Tibial artery (tissue), 4 donors: ENCODE measurements at places on chromosomes 5 and 9.

GRCh38 chr5:102089883-102090282 lies 206.2 kb downstream of the SLCO4C1 start:
- DNase-seq: no peak

DNA sequence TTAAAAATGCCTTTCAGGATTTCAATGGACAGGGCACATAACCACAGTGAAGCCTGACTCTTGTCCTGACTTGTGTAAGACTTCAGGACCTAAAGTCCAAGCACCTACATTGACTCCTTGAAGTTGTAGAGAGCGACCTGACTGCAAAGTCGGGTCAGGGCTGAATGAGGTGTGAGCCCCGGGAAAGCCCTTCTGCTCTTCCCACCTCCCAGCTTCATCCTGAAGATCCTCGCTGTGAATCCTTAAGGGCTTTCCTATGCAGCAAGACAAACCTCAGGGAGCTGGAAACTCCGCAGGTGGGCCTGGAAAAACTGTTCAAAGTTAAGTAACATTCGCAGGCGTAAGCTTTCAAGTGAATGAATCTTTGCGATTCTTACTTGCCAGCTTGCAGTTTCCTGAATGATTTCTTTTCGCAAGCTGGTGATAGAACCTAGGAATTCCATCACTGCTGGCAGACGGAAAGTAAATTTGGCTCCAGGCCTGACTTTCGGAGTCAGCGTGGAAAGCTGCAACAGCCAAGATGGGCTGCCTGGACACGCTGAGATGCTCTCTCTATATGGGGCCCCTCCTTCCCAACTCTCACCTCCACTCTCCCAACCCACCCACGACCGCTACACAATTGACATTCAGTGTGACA lies 10.9 kb downstream of the SEMA5A start:
- DNase-seq: no peak

- no peak for DNase-seq
Measured at GRCh38 chr5:58629271-58630159, 46.6 kb downstream of the RAB3C start.

DNA sequence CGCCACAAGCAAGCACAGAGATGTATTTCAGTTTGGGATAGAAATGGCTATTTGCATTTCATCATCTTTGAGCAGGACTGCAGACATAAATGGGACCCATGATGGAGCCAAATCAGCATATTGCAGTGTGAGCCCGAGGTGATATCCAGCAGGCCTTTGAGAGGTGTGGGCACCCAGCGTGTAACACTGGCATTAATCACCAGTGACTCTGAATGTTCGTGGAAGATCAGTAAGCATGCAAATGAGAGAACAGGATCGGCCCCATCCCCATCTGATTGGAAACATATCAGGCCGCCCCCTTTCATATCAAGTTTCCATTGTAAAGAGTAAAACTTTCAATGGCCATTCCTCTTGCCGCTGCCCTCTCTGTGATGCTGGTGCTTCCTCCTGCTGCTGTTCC lies 84.0 kb downstream of the GTF3C4 start:
- no peak for DNase-seq

- DNase-seq: no peak
Measured at GRCh38 chr9:33430942-33431341, 16.5 kb downstream of the AQP3 start.

- no peak for DNase-seq
Measured at GRCh38 chr9:135994501-135995192, 33.5 kb upstream of the UBAC1 start.

- no peak for DNase-seq
Measured at GRCh38 chr5:10736808-10737207, 24.2 kb downstream of the DAP start.

DNA sequence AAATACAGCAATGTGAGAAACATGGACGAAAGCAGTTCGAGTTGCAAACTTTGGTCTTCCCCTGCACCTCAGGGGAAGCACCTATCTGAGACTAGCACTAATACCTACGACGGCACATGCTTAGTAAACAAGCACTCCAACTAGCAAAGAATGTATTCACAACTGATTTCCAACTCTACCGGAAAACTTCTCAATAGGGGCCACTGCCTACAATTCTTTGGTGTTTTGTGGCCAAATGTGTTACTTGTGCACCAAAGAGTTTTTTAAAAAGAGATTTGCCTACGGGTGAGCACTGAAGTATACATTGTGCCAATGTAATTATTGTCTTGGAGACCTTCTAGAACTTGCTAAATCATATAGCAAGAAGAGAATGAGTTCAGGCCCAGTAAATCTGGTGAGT lies 12.2 kb downstream of the ENC1 start:
- DNase-seq: no peak

DNA sequence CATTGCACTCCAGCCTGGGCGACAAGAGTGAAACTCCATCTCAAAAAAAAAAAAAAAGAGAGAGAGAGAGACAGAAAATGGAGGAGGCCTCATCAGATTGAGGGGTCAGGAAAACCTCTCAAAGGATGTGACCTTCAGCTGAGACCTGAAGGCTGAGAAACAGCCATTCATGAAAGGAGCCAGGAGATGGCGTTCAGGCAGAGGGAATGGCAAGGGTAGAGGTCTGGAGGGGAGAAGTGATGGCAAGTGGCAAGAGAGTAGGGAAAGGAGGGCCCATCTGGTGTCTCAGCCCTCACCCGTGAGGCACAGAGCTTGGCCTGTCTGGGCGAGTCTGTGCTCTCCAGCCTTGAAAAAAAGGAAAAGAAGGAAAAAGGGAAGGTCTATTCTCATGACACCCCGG lies 17.0 kb downstream of the CAMK2A start:
- no peak for DNase-seq

DNA sequence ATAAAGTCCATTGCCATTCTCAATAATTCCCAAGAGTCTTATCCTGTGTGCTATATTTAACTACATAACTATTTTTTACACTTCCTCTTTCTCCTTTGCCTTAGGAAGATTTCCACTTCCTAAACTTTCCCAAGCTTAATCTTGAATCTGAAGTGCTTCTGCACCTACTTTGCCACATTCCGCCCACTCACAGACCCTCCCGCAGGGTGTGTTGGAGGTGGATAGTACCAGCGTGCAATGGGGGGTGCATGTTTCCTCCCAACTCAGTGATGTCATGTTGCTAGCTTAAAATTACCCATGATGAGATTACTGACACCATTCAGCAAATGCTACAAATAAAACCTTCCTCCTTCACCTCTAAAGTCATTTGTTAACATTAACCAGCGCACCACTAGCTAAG lies 460.2 kb downstream of the NR2F1-AS1 start:
- DNase-seq: no peak

- DNase-seq: no peak
Measured at GRCh38 chr5:114097570-114097969, 264.3 kb upstream of the KCNN2 start.

- no peak for DNase-seq
Measured at GRCh38 chr5:83686251-83686650, 34.4 kb downstream of the HAPLN1 start.

DNA sequence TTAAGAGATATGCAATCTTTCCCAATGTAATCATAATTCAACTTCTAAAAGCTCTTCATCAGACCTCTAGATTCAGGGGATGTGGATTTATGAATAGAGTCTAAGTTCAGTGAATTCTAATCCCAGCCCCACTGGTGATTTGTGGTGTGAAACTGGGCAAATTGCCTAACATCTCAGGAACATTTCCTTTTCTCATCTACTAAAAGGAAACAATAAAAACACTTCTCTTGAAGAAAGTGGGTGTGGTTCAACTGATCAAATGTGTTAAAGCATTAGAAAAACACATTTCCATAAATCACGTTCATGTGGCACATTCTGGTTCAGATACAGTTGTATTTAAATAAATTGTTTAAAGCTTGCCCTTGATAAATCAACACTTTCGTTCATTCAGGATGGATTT lies 631.7 kb upstream of the CDH6 start:
- DNase-seq: no peak

DNA sequence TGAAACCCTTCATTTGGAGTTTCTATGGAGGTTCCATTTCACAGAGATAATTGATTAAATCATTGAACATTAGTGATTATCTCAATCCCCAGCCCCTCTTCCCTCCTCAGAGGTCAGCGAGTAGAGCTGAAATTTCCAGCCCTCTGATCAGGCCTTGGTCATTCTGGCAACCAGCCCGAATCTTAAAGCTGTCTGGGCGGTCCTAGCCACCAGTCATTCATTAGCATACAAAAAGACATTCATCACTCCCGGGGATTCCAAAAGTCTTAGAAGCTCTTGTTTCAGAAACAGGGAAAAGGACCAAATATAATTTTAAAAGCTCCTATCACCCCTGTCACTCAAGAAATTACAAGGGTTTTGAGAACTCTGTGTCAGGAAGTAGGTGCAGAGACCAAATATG lies 41.3 kb downstream of the ZNF474 start:
- DNase-seq: no peak

GRCh38 chr5:109563739-109564138 lies 126.0 kb upstream of the MAN2A1 start:
- no peak for DNase-seq

DNA sequence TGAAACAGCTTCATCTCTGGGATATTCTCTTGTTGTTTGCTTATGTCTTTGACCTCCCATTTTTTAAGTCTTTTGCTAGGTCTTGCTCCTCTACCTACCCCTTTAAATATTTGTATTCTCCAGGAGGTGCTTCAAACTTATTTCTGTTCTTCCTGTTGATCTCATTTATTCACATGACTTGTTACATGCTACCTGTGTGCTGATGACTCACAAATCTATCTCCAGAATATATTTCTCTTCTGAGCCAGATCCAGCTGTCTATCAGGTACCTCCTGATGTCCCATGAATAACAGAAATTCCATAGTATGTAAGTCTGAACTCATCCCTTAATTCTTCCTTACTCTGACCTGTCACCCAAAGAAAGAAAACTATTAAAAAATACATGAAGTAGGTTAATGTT lies 11.0 kb downstream of the NIPBL start:
- no peak for DNase-seq

DNA sequence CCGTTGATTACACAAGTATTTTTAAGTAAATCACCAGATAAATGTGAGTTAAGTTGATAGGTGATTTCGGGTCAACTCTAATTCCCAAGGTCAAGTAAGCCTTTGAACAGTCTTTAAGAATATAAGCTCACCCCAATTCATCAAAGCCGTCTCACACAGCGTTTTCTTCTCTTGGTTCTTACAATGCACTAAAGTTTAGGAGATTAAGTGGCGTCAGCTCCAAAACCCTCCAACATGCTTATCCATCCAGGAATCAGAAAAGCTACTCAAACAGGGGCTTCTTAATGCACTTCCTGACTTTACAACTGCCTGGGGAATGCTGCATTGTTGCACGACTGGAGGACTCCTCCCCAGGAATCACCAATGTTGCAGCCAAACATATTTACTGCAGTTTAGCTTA lies 206.2 kb upstream of the EFNA5 start:
- DNase-seq: no peak

DNA sequence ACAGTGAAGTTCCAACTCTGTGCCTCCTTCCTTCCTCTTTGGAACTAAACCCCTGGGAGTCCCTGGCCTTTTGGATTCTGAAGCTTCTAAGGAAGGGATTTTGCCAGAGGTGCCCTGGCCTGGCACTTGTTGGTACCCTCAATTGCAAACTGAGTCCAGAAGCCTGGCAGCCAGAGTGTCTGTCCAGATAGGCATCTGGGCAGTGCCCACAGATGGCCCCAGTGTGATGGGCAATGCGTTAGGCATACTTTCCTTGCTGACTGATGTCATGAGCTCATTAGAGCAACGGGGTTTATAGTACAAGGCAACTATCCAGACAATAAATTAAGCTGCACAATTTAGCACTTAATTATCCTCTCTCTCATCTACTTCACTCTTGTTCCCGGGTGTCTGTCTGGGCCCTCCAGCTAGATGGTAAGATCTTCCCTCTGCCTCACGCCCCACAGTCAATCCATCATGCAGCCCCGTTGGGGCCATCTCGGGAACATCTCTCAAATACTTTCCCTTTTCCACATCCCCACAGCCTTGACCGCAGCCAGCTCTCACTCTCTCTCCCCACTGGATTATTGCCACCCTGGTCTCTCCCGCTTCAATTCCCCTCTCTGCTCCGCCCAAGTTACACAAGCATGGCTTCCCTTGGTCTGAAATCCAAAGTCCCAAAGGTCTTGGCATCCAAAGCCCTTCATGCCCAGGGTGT lies 157.5 kb upstream of the SMIM23 start:
- DNase-seq: peak; percentile 25

- DNase-seq: no peak
Measured at GRCh38 chr5:35194635-35195471, 35.4 kb downstream of the PRLR start.

- peak; percentile 8 for DNase-seq
Measured at GRCh38 chr5:459562-460272, 16.7 kb downstream of the EXOC3 start.

- no peak for DNase-seq
Measured at GRCh38 chr9:16743375-16743774, 127.1 kb downstream of the BNC2 start.

DNA sequence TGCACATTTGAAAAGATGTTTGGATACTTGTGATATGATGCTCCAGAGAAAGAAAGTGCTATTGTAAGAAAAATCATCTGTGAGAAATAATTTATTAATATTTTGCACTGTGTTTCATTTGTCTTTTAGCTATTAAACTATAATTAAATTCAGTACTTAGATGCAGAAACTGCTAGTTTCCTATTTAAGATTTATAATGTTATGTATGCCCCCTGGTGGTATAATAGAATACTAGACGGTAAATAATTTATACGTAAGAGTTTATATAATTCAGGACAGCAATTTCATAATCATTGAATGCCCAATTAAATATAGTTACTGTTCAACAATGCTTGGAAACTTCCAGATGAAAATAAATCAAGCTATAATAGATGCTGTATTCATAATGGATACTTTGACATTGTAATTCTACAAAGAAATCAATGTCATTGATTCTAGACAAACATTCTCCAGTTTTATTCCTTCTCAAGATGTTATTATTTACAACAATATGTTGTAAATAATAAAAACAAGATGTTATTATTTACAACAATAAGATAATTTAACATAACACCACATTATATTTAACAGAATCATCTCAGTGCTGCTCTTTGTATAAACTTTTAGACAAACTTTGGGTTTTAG lies 101.0 kb downstream of the TMEM232 start:
- DNase-seq: no peak

- peak; percentile 58 for DNase-seq
Measured at GRCh38 chr9:33225319-33226147, 14.4 kb upstream of the SPINK4 start.

GRCh38 chr5:161278739-161279660 lies 267.5 kb downstream of the GABRB2 start:
- DNase-seq: no peak

GRCh38 chr9:136835932-136836904 lies 6.1 kb upstream of the AJM1 start:
- no peak for DNase-seq

- no peak for DNase-seq
Measured at GRCh38 chr5:165565911-165566310, 2060.5 kb downstream of the MAT2B start.

DNA sequence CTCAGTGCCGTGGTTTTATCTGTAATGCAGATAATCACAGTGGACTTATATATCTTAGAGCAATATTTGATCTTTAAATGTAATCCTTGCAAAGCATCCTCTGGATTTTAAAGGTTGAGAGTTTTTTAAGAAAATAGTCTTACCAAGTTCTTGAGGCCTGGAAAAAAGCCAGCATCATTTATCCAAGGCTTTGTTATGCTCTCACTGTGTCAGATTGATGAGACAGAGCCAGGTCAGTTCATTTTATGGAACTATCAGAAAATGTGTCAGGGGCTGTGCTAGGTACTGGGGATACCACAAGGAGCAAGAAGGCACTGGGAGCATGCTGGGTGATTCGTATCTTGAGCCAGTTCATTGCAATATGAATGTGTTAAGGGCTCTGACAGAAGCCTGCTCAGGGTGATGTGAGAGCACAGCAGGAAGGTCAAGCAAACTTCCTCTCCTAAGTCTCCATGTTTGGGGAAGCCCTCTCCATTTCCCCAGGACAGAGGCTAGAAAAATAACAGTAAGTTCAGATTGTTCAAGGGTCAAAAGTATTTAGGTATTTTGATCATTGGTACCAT lies 19.7 kb downstream of the C7 start:
- no peak for DNase-seq
